ENCODE measurements at places on chromosomes 6 and 20.

DNA sequence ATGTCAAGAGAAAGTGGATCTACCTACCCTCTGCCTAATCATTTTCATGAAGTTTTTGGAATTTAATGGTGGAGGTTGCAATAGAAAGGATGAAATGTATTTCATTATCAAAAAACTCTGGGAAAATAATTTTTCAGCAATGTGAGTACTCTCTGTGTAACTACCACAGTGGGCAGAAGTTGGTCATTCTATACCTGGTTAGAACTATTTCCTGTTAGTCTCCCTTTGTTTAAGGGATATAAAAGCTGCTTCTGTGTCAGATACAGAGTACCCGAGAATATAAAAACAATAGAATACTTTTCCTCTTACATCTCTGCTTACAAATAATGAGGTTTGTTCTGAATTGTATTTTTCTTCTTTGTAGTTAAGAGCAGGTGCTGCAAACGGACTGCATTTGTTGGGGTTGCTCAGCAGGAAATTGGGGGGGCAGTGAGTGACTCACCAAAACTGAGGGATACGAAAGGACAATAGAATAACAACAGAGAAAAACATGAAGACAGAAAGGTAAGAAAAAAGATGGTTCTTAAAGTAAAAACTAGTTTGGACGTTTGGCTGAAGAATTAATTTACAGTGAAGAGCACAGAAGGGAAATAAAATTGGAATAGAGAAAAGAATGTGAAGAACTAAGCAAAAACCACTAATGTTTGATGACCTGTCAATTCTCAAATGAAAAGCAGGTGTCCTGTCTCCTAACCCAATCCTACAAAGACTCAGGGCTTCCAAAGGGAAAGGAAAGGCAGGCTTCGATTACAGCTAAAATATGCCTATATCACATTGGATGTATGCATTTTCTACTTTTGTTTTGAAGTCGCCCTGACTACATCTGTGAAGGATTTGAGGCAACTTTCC is 703.1 kb downstream of the RFPL4B start:
- DNase-seq: no peak

- no peak for DNase-seq
Observed at GRCh38 chr20:44011251-44011940, 96.7 kb downstream of the TOX2 start.

- no peak for DNase-seq
Observed at GRCh38 chr6:132752255-132752654, 5.4 kb downstream of the VNN2 start.

DNA sequence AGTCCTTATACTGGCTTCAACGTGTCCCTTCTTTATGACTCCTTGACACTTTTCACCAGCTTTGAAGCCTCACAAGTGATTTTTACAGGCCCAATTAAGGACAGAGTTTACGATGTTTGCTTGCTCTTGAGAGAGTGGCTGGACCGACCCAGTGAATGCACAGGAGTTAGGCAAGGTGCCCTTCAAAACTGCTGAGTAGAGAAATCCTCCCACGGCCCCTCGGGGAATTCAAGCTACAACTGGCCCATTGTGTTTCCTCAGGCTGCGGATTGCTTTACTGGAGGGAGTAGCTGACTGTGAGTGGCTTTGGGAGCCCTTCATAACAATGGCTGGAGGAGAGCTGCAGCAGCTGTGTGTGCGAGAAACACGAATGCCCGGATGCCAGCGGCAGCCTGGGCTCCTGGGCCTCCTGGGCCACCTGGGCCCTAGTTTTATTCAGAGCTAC is 50.0 kb downstream of the SGK1 start:
- DNase-seq: no peak

DNA sequence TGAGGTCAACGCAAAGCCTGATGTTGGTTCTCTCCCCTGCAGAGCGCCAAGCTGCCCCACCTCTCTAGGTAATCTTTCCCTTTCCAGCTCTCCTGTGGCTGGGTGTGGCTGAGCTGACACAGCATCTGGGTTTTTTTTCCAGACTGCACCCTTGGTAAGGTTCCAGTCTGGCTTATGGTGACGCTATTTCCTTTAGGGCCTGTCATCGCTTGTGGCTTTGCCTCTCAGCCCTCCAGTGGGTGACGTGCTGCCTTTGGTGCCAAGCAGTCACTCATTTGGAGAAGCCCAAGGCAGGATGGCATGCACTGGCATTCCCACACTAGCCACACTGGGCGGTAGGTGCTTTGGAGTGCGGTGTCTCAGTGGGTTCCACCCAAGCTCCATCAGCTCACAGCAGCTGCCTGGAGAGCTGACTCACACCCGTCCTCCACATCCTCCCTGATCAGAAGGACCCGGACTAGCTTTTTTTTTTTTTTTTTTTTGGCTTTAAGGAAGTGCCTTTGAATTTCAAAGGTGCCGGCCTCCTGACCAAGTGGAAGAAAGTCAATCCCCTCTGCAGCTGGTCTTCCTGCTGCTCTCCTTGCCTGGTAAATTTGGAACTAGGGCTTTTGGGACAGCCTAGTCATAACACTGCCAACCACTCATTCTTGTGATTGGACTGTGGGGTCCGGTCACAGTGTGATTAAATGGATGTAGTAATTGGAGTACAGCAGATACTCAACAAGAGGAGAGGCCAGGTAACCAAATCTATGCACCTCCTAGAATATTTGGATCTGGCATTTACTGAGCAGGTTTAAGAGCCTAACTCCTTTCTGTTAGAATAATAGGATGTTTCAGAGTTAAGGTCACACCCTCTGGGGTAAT is 153.6 kb downstream of the CD83 start:
- DNase-seq: no peak

DNA sequence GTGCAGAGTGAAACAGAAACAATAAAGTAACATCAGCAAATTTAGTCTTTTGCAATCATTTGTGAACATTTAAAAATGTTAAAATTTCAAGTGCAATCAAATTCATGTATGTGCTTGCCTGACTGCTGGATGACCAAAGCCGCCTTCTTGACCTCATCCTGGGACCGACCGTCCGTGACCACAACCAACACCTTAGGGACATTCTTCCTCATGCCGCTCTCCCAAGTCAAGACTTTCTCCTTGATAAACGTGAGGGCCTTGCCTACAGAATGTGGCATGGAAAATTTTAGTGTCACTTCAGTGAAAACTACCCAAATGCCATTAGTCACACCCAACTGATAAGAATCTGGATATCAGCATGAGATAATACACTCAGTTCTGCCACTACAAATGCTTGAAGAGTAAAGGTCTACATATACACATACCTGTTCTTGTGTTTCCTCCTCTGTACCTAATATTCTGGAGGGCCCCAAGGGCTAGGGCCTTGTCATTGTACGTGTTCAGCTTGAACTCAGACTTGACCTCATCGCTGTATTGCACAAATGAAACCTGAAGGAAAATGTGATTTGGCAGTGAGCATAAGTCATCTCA is 86.8 kb downstream of the COL12A1 start:
- DNase-seq: no peak

DNA sequence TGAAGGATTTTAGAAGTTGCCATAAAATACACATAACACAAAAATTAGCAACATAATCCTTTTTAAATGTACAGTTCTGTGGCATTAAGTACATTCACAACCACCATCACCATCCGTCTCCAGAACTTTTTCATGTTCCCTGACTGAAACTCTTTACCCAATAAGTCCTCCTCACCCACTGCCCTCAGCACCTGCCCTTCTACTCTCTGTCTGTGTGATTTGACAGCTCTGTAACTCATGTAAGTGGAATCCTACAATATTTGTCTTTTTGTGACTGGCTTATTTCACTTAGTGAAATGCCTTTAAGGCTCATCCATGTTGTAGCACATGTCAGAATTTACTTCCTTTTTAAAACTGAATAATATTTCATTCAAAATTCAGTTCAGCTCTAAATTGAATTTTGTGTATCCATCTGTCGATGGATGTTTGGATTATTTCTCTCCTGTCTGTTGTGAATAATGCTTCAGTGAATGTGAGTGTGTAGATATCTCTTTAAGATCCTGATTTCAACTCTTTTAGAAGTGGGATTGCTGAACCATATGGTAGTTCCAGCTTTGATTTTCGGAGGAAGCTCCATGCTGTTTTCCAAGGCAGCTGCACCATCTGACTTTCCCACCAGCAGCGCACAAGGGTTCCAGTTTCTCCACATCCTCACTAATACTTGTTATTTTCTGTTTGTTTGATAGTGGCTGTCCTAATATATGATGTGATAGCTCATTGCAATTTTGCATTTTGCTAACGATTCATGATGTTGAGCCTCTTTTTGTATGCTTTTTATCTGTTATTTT is 4.2 kb downstream of the ENTPD6 start:
- DNase-seq: no peak

DNA sequence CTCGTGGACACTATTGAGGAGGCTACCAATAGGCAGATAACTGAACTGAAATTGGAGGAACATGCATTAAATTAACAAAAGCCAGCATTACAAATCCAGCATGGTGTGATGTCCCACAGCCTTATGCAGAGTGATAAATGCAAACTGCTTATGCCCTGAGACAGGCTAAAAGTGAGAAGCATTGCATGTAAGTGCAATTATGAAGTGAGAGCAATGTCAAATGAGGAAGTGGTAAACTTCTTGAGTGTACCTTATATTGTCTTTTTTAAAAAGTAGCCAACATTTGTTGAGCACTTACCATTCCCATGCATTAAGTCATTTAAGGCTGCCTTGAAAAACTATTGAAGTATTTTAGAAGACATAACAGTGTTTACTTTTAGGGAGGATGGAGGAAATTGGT is 212.2 kb downstream of the TBC1D7 start:
- DNase-seq: no peak

DNA sequence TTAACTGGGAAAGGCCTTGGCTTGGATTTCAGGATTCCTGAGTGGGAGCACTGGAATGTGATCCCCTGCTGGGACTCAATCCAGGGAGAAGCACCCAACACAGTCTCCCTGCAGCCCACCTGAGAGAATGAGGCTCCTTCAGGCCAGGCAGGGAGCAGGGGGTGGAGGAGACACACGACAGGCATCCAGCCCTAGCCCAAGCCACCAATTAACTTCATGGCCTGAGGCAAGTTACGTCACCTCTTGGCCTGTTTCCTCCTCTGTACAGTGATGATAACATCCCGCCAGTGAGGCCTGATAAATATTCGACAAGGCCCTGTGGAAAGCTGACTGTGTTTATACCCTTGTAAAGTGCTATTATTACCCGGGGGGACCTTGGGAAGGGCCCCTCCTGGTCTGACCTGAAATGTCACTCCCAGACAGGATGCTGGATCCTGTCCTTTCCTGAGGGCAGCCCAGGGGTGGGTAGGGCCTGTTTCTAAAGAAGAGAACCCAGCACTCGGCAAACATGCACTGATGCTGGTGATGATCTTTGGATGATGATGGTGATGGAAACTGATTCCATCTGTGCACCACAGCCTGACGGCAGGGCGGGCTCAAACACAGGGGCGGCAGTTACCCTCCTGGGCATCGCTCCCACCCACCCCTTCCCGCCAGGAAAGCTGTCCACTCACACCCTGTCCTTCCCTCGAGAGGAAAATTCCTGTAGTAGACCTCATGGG is 12.4 kb downstream of the FRS3 start:
- DNase-seq: no peak
